Eye (tissue), 1 donor: ENCODE measurements at places on chromosomes 7 and 10.

GRCh38 chr7:124462249-124462648 is 303.3 kb downstream of the GPR37 start:
- DNase-seq = no peak

DNA sequence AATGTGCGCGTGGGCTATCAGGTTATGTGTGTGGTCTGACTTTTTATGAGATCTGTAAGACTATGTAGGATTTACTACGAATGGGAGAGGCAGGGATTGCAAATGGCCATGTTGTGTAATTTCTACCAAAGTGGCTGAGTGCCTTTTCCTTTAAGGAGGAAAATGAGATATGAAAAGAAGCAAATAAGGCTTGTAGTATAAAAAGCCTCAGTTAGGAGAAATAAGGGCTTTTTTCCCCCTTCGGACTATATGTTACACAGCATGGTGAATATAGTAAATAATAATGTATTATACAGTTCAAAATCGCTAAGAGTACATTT is 447 bp upstream of the GPAM start:
- no peak for DNase-seq

DNA sequence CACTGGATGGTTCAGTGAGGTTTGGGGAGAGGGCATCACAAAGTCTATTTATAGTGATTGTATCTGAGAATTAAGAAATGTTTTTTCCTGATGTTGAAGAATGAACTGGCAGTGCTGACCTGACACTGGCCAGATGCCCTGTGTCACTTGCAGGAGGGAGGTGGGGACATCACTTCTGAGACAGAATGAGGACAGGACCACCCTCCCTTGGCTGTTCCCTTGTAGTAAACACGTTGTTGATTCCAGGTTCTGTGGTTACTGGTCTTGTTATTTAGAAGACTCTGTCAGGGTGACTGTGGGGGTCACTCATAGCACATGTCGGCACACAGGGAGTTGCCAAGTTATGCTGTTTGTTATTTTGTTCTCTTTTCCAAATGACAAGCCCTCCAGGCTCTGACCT is 126.4 kb downstream of the ADCY1 start:
- DNase-seq = no peak

DNA sequence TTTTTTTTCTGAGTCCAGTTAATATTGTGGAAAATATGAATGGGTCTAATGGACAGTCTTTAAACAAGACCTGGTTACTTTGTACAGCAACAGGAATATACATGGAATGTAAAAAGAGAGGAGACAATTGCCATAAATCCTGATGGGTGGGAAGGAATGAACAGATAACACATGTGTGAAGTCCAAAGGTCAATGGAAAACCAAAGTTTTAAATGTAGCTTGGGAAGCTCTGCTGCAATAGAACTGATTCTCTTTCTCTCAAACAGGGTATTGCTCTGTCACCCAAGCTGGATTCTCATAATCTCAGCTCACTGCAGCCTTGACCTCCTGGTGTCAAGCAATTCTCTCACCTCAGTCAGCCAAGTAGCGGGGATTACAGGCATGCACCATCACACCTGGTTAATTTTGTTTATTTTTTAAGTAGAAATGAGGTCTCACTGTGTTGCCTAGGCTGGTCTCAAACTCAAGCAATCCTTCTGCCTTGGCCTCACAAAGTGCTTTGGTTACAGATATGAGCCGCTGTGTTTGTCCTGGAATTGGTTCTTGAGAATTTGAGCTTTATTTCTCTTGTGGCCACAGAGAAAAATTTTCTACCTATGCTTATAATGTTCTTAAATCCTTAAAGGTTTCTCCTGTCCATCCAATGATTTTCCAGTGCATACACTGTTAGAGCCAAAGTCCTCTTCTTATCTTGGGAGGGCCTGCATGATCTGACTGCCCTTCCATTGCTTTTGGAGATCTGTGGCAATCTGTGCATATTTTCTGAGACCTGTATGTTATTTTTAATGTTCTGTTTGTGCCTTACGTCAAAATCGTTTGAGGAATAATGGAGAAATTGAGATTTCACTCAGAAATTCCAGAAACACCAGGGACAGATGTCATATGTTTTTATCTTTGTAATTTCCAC is 30.7 kb upstream of the ZNF92 start:
- DNase-seq = no peak

DNA sequence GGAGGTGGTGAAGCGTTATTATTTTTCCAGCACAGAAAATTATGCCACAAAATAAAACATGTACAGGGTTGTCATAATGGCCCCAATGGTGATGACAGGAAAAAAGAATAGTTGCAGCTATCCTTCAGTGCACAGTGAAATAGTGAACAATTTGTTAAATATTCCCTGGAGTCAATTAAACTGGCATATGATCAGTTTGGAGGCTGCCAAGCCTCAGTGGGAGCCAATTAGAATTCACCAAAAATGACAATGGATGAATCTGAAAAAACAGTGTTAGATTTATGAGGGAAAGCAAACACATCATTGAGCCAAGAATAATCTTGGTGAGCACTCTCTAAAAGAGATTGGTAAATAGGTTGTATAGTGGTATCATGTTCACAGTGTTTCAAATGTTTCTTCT is 146.3 kb downstream of the OTUD1 start:
- peak; percentile 28 for DNase-seq

- DNase-seq = no peak
Observed at GRCh38 chr7:136359333-136359903, 382.3 kb upstream of the MTPN start.

- no peak for DNase-seq
Observed at GRCh38 chr10:1203704-1204103, 147.5 kb downstream of the WDR37 start.

DNA sequence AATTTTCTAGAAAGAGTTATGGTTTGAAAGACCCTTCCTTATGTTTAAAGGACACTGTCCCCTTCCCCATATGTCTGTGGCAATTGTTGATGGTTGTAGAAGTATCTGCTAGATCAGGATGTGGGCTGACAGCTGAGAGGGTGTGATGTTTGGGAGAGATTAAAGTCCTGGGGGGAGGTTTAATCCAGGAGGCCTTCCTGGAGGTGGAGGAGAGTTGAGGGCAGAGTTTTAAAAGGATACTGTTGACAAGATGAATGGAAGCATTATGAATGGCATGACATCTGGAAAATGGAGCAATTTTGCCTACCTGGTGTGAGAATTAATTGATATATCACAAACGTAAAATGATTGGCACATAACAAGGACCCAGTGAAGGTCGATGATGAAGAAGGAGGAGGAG is 32.9 kb upstream of the SMC3 start:
- no peak for DNase-seq

GRCh38 chr10:78255796-78256638 is 222.4 kb downstream of the RPS24 start:
- DNase-seq = no peak

DNA sequence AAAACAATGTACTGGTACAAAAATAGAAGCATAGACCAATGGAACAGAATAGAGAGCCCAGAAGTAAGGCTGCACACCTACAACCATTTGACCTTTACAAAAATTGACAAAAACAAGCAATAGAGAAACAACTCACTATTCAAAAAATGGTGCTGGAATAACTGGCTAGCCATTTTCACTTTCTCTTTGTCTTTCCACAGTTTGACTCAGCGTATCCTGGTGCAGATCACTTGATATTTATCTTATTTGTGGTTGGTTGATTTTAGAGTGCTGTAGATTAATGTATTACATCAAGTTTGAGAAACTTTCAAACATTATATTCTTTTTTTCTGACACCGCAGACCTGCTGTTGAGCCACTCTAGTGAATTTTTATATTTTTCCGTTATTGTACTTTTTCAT is 381.4 kb downstream of the DGKB start:
- no peak for DNase-seq

- DNase-seq = peak; percentile 83
Observed at GRCh38 chr7:26151953-26152781, at the start of gene NFE2L3. Gene NFE2L3, plus strand, starts transcription at chr7:26152198. Its CDS starts 301 bp downstream, at chr7:26152499.

DNA sequence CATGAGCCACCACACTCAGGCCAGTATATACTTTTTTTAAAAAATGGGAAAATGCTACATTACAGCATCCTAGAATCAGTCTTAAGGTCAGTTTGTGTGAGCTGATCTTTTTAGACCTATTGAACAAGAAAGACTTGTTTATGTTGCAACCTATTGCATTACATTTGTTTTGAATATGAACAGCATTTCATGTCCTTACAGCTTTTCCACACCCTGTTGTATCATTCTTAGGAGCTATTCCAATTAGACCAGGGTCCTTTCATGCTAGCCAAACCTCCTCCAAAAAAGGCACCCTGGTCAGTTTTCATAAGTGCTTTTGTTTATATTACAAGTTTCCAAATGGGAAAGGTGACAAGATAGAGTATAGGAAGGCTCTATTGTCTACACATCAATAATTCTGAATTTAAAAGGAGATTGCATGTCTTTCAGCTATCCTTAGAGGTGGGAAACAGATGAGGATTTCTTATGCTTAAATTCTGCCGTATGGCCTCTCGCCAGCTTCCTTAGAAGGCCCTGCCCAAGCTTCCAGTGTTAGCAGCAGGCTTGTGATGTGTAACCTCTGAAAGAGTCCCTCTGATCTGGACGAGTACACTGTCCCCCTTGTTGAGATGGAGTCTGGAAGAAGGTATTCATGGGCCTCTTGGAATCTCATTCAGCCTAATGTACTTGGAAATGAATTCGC is 171.9 kb downstream of the OTUD1 start:
- peak; percentile 43 for DNase-seq

- peak; percentile 20 for DNase-seq
Observed at GRCh38 chr7:26368542-26368941, 76.9 kb downstream of the SNX10 start.

DNA sequence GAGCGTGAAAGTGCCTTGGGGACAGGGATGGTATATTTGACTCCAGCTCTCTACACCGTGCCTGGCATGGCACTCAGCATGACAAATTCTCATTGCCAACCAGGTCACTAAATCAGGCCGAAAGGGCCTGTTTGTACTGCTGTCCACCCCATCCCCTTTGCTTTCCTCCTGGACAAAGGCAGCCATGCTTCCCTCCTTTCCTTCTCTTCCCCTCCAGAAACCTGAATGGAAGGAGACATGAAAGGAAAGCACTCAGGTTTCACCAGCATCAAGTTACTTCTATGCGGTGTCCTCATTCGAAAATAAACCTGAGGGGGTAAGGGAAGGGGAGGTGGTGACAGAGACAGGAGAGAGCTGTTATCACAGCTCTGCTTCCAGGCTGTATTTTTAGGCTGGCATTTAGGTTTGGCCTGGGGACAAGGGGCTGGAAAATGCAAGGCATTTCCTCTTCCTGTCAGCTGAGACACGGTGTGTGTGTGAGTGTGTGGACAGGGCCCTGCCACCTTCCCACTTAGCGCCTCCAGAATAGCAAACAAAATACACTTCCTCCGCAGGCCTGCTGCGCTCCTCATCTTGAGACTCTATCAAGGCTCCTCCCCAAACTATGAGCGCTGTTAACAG is 79.9 kb upstream of the COL13A1 start:
- DNase-seq = no peak

GRCh38 chr10:122567056-122567660 is 6.6 kb downstream of the DMBT1 start:
- DNase-seq = no peak
